Sigmoid colon (tissue), 7 donors: ENCODE measurements at places on chromosomes 5 and 9. TPM values are rescaled to one million over a fixed set of nuclear protein-coding genes. Genes with fewer than 3 reads are reported as not detected.

DRD1 gene
- total RNA-seq: not detected

DMGDH gene
- 1.8 TPM for total RNA-seq

CARD6 gene
- 10.2 TPM for total RNA-seq

NADK2 gene
- total RNA-seq: 41.0 TPM

FOXD1 gene
- 0.49 TPM for total RNA-seq

ANKDD1B gene
- 0.66 TPM for total RNA-seq

P4HA2 gene
- total RNA-seq: 35.2 TPM

DHX29 gene
- total RNA-seq: 34.2 TPM
